ENCODE measurements at places on chromosomes 1 and 21. TPM values are rescaled to one million over a fixed set of nuclear protein-coding genes. Genes with fewer than 3 reads are reported as not detected.

DNA sequence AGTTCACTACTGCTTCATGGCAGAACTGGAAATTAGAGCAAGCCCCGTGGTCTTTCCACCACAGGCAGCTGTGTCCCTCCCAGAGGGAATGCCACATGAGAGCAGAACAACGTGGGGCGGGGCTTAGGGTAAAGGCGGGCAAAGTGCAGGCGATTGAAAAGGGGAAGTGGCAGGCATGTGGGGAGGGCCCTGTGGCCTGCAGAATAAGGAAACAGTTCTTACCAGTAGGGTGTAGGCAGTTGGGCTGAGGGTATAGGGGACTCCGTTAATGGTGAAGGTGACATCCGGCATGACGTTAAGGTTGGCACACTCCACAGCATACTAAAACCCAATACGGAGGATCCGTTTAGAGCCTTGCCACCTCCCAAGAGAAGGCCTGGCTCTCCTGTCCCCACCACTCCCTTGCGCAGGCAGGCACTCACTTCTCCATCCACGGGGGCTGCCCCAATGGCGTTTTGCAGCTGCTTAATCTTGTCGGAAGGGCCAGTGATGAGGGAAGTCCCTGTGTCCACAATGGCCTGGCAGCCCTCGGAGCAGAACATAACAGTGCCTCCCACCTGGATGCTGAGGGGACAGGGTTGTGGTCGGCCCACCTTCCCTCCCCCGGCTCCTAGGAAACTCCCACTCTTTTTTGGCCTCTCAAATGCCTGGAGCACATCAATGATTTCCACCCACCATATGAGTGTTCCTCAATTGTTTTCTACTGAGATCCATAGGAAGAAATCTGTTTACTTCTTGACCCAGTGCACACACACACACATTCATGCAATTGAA lies 9.1 kb upstream of the RAB7B start:
- DNase-seq, result no peak

GRCh38 chr1:9654834-9655723 lies 3.5 kb downstream of the PIK3CD start:
- no peak for DNase-seq

DNA sequence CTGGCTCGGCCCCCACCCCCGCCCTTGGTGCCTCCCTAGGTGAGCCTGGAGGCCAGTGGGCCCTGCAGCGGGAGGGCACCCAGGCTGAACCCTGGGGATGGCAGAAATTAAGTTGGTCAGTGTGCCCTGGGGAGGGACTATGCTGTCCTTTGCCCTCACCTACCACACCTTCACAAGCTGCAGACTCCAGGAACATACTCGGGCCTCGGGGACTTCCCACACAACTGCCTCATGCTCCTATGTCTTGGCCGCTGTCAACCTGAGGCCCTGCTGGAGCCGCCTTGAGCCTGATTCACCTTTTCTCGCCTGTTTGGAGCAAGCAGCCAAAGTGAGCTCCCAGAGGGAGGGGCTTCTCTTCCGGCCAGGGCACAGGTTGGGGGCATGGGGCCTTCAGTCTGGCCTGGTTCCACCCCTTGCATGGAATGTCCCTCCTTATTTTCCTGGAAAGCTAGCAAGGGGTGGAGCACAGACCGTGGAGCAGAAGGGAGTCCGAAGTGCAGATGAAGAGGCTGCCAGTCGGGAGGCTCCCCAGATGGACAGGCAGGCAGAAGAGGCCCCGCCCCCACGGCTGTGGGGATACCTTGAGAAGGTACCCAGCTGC lies 24.7 kb downstream of the KNCN start:
- no peak for DNase-seq

GRCh38 chr21:44583089-44583799 lies 2.8 kb upstream of the KRTAP10-5 start:
- DNase-seq, result no peak

Gene ASAP3
- 27.3 TPM for total RNA-seq

- no peak for DNase-seq
Measured at GRCh38 chr1:183863852-183864251, 58.9 kb downstream of the RGL1 start.

- DNase-seq, result peak; percentile 74
Measured at GRCh38 chr1:31976401-31976800, 37.3 kb upstream of the KHDRBS1 start.

DNA sequence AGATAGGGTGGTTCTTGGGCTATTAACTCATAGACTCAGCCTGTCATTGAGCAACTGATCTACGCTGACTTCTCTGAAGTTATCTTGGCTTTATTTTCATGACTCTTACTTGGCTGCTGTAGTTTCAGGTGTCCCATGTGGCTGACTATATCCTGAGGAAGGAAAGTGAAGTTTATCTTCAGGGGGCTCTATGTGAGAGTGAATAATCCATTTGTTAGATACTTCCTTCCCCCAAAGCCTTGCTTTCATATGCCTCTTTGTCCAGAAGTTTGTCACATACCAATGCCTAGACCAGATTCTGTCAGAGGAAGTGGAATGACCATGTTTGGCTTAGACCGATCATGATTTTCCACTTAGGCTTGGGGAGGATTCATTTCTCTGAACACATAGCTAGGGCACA lies 27.9 kb upstream of the C1orf87 start:
- no peak for DNase-seq

DNA sequence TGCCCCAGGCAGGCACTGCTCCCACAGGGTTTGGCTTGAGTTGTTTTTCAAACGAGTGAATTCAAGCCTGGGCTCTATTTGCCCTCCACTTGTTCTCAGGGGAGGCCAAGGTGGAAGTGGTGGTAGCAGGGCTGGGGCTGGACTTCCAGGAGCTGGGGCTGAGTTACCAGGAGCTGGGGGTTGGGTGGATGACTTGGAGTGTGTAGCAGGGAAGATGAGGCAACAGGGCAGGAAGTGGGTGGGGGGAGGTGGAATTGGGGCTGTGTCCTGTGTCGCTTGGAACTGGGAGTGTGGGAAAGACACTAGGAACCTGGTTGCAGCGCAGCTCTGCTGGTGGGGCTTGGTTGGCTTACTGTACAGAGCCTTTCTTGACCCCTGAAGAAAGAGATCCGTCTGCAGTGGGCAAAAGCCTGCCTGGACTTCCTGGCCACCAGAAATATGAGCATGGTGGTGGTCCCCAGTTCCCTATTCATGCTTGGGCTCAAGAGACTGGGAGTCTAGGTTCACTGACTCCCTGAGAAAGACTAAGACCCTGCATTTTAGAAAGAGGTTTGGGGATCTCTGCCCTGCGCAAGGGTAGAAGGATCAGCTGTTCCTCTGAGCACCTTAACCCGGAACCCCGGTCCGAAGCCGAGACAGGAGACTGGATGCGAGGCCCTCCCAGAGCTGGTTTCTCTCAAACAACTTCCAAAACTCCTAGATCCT lies 3.1 kb downstream of the TFAP2E start:
- DNase-seq, result peak; percentile 20

GRCh38 chr1:31795096-31795675 lies 20.6 kb downstream of the SPOCD1 start:
- DNase-seq, result no peak

GRCh38 chr1:36879613-36880012 lies 154.7 kb downstream of the GRIK3 start:
- no peak for DNase-seq

- DNase-seq, result no peak
Measured at GRCh38 chr1:7259955-7260354, 474.7 kb downstream of the CAMTA1 start.

DNA sequence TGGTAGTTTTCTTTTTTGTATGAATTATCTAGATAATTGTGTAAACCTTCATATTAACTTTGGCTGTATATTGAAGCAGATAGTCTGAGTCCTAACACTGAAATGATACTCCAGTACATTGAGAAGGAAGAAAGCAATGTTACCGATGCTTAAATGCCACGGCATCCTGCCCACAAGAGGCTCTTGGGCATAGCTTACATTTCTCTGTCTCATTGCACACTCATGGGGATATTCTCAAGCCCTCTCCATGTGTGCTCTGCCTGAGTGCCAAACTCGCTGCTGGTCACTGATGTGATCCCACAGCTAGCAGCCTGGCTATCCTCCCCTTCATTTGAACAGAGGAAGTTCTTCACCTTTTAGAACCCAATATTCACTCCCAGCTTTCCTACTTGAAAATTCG lies 179.4 kb downstream of the TGFB2 start:
- peak; percentile 51 for DNase-seq

GRCh38 chr1:177927021-177927596 lies 42.7 kb downstream of the SEC16B start:
- peak; percentile 79 for DNase-seq

Gene CR1L
- total RNA-seq, result not detected

Gene OR2L2
- not detected for total RNA-seq

GRCh38 chr1:115145226-115145625 lies 55.9 kb upstream of the TSPAN2 start:
- no peak for DNase-seq

GRCh38 chr1:245707941-245708340 lies 553.2 kb downstream of the KIF26B start:
- no peak for DNase-seq

DNA sequence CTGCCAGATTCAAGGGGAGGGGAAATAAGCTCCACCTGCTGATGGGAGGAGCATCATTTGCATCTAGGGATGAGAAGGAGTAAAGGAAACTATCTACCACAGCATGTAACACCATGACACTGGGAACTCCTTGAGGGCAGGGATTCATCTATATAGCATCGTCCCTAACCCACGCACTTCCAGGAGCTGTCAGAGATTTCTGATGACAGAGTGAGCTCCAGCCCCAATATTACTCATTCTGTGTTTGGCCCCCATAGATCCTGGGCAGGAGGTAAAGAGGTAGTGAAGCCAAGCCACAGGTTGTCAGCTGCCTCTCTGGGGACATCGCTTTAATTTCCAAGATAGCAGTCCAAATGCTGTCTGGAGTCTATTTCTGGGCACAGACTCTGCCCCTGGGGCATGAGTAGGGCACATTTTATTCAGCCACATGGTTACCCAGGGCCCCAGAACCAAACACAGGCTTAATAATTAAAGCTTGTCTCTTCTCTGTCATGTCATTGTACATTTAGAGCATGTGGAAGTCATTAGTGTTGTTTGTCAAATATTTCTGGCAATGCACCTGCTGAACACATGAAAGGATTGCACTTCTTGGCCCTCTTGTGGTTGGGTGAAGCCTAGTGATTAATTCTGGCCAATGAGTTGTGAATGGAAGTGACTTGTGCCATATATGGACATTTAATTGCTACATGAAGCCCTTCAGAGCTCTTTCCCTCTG lies 105.9 kb upstream of the POU3F1 start:
- DNase-seq, result no peak

DNA sequence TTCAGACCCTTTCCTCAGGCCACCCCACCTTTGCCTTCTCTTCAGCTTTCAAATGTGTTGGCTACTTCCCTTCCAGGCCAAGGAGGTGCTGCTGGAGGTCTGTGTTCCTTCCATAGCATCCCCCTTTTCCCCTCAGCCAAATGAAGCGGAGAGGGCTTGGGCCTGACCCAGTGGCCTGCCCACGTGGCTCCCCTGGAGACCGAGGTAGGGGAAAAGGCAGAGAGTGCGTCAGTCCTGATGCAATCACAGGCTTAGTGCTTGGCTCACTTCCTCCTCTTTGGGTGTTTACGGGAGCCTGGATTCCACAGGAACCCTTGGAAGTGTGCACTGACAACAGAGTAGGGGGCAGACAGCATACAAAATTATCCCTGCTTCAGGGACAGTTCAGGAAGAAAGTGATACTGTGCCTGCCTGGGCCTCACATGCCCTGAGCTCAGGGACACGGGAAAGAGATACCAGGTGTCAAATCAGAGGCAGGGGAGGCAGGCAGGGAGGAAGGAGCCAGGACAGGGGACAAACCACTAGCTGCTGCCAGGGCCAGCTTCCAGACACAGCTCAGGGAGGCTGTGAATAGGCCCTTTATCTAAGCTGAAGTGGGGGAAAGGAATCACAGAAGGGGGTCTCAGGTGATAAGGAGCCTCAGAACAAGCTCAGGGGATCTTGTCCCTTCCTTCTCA lies 16.6 kb upstream of the PTP4A2 start:
- DNase-seq, result peak; percentile 97

DNA sequence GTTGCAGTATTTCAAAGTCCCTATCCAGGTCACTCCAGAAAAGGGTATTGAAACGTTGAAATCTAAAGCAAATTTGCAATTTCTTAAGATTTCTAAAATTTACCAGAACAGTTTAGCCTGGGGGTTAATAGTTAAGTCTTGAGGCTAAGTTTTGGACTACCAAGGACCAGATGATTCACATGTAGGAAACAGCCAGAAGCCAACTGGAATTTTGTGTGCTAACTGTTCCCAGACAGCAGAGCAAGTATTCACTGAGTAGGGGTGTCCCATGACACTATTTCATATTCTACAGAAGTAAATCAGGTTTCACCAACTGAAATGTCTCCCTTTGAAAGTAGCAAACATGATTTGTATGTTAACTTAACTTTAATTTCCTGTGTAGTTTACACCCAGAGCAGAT lies 11.5 kb upstream of the C1orf105 start:
- DNase-seq, result peak; percentile 81

Gene CATSPERE
- 1.2 TPM for total RNA-seq

Gene TRIM45
- total RNA-seq, result 0.76 TPM

Gene PPFIA4
- total RNA-seq, result 16.1 TPM

Data from GM23248 (cell line).